ENCODE measurements at places on chromosomes 11 and 22.

- DNase-seq: no peak
These were observed 6.6 kb upstream of the KCTD17 start for GRCh38 chr22:37044634-37045625.

GRCh38 chr11:116328391-116328790 lies 444.4 kb downstream of the BUD13 start:
- DNase-seq: no peak

DNA sequence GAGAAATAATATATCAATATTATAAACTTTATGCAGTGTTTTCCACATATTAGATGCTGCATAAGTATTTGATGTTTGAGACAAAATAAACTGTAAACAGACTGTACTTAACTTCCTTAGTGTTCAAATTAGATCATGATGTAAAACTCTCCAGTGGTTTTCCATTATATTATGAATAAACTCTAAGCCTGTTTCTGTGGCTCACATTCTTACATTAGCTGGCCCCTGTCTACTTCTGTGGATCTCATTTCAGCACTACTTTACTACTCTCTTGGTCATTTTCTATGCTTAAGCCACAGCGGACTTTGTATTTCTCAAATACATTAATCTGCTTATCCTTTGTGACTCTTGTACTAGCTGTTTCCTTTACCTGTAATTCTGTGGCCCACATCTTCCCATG lies 55.6 kb downstream of the ARHGEF12 start:
- DNase-seq: no peak

DNA sequence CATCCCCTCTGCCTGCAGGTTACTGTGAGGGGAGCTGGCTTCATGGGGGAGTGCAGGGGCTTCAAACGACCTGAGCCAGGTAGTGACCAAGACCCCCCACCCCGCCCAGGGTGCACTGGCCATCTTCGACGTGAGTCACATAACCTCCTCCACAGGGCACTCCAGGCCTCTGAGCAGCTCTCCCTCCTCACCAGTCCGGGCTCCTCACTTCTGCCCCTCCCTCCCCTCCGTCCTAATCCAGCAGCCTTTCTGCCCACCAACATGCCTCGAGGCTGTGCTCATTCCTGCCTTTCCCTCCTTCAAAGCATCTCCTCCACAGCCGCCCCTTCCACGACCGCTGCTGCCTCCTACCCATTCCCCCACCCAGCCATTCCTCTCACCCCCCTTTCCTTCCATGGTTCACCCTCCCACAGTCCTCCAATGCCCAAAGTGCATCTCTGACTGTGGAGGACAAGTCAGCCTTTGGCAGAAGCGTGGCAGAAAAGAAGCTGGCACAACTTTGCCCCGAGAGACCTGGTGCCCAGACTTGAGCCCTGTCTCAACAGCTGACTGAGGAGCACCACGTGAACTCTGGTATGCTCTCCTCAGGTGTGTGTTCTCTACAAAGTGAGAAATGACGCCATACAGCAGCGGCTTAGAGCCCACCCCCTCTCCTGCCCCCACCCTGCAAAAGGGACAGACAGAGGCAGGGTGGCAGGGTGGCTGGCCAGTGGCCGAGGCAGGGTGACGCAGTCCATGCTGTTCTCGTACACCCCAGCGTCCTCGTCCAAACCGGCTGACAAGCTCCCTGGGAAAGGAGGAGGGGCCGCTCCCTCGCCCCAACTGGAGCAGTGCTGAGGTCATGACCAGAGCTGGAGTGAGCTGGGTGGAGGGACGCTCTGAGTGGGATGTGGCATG lies 30.4 kb downstream of the OPCML start:
- no peak for DNase-seq

GRCh38 chr11:31620434-31620833 lies 110.9 kb downstream of the ELP4 start:
- no peak for DNase-seq

GRCh38 chr11:22465620-22466019 lies 127.4 kb downstream of the SLC17A6 start:
- no peak for DNase-seq

GRCh38 chr22:16917144-16918003 lies 90.6 kb downstream of the GAB4 start:
- no peak for DNase-seq
